ENCODE measurements at places on chromosomes 6 and 20.

GRCh38 chr6:160933256-160933655, 58.3 kb upstream of the MAP3K4 start:
- no peak for DNase-seq

- DNase-seq: no peak
Observed at GRCh38 chr20:46182276-46183200, 64.4 kb downstream of the CD40 start.

DNA sequence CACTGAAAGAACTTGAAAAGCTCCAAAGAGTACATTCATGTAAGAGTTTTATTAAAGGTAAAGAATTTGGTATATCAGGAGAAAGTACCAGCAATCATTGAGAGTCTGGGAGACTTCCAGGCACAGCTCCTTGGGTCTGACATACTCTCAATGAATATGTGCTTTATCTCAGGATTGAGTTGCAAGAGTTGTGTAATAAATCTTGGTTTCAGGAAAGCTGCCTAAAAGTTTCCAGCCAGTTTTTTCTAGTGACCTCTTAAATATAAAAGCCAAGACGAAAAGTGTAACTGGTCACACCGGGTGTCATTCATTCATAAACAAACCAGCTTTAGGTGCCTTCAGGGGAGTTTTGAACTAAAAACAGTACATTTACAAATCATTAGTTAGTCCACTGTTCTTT, 21.6 kb upstream of the GJA1 start:
- no peak for DNase-seq

- peak; percentile 85 for DNase-seq
Observed at GRCh38 chr6:46090115-46091079, 39.4 kb upstream of the ENPP4 start.

- DNase-seq: peak; percentile 7
Observed at GRCh38 chr20:1894951-1895673, at the start of gene SIRPA. Gene SIRPA (plus strand): TSS chr20:1895407. CDS start chr20:1895448, 41 bp downstream.

DNA sequence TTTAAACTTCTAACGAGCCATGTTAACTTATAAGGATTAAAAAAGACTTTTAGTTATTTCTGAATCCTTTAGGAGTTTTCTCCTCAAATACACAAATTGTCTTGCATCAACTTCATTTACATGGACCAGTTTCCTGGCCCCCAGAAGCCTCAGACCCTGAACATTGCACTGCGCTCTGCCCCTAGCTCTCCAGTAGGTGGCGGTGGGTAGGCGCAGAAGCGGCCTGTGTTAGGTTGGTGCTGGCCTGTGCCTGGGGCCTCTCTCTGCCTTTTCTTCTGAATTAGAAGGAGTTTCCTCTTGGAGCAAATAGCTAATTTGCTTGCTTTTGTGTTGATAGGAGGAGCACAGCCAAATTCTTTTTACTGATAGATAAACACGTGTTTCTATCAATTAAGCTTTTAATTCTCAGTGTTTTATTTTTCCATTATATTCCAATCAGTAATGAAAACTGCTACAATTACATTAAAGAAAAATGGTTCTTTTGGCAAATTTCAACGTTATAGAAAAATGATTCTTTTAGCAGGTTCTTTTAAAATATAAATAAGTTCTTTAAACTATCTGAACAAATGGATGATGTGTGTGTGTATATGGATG, 44.4 kb downstream of the DTD1 start:
- peak; percentile 78 for DNase-seq

GRCh38 chr20:25057234-25058050, 497 bp downstream of the ACSS1 start:
- DNase-seq: peak; percentile 93

- no peak for DNase-seq
Observed at GRCh38 chr6:3608159-3608558, 143.4 kb downstream of the PXDC1 start.

- no peak for DNase-seq
Observed at GRCh38 chr6:572596-573265, 84.2 kb downstream of the HUS1B start.

DNA sequence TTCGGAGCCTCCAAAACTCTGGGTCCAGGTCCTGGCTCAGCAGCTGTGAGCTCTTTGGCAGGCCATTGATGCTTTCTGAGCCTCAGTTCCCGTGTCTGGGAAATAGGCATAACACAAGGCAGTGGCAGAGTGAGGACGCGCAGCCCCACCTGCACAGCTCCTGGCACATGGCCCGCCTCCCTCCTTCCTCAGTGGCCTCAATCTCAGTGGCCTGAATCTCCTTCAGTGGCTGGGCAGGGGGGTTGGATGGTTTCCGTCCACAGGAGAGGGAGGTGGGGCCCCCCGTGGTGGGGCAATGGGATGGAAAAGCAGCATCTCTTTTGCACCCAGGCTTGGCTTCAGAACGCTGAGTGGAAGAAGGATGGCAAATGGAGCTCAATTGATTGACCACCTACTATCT, 5.1 kb downstream of the RSPO4 start:
- DNase-seq: no peak

DNA sequence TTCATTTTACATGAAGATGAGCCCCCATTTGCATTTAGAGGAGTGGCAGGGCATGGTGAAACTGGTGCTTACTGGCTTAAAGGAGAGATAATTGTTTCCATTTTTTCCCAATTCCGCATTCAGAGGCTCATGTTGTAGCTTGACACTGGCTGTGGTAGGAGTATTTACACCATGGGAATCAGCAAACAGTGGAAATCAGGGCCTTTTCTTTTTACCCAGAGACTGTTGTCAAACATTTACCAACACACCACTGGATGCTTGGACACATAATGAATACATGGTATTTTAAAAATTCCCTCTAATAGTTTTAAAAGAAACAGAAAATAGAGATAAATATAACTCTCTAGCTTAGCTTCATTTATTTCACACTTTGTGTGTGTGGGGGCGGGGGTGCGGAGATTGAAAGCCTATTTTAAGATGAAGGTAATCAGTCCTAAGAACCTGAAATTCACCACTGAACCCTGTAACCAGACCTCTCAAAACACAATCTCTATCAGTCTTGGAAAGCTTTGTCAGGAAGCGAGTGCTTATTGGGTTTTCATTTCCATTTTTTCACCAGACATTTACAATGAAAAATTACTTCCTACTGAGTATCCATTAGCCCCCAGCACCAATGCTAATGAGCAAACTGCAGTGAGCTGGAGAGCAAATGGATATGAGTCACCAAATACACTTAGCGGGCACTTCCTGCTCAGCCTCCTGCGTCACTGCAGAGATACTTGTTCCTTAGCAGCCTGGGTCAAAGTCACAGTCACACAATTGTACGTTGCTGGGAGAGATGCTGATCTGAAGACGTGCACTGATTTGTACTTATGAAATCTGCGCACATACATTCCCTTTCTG, 532.0 kb downstream of the BCKDHB start:
- peak; percentile 96 for DNase-seq
